CD4-positive, alpha-beta T cell treated with Interleukin-10 for 1 hour (primary cell): ENCODE measurements at places on chromosomes 16 and 17.

DNA sequence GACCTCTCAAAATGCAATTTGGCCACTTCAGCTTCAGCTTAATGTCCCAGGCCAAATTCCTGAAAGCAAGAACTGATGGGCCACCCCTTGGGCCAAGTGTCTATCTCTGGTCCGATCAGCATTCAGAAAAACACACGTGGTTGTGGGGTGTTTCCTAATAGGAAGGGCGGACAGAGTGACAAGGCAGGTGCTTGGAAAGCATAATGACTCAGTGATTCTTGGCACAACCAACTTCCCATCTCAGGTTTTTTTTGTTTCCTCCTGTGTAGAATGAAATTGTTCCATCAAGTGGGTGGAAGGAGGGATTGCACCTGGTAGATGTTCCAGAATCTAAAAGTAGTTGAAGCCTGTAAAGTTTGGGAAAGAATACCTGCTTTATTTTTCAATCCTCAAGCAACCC is 155.6 kb downstream of the HS3ST2 start:
- DNase-seq: no peak

DNA sequence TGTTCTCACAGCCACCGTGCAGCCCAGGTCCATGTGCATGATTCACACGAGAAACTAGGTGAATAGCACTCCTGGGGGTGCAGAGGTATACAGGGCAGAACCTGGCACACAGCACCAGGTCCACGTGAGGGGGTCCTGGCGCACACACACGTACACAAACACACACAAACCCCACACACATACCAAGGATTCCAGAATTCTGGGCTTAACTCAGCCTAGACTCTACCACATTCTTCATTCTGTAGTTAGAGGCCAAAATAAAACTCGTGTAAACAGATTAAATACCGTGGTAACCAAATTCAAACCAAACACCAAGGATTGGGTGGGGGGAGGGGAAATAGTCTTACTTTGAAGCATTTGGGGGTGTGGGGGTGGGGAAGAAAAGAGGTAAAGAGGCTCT is 58.5 kb downstream of the XYLT1 start:
- DNase-seq: no peak

DNA sequence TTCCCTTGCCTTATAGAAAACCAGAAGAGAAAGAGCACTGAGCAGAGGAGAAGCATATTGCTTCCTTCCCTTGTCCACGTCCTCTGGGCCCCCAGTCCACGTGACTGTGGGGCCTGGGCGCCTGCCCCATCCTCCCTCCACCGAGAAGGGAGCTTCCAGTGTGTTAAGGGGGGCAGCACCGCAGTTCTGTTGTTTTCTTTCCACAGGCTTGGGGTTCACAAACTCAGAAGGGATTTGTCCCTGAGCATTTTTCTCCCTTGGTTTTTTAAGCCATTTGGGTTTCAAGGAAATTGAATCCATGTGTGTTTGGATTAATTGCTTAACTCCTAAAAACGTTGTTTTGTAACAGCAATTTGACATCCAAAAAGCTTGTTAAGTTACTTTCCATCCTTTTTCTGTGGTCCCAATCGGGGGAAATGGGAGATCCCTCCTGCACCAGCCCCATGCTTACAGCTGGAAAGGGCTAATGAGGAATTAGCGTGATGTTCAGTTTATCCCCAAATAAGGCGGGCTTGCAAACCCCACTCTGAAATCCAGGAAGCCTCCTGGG is 347.5 kb upstream of the TNRC6C start:
- no peak for DNase-seq

GRCh38 chr16:80851831-80852230 is 47.4 kb upstream of the CDYL2 start:
- no peak for DNase-seq

GRCh38 chr17:65558683-65559460 is 2.6 kb downstream of the AXIN2 start:
- peak; percentile 8 for DNase-seq

DNA sequence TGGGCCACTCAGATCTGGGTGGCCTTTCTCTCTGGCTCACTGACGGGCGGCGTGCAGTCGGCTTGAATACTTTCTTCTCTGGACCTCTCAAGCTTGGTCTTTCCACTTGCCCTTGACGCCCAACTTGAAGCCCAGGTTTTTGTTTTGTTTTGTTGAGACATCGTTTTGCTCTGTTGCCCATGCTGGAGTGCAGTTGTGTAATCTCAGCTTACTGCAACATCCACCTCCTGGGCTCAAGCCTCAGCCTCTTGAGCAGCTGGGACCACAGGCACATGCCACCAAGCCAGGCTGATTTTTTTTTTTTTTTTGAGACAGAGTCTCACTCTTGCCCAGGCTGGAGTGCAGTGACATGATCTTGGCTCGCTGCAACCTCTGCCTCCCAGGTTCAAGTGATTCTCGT is 22.7 kb upstream of the KIF19 start:
- DNase-seq: no peak

DNA sequence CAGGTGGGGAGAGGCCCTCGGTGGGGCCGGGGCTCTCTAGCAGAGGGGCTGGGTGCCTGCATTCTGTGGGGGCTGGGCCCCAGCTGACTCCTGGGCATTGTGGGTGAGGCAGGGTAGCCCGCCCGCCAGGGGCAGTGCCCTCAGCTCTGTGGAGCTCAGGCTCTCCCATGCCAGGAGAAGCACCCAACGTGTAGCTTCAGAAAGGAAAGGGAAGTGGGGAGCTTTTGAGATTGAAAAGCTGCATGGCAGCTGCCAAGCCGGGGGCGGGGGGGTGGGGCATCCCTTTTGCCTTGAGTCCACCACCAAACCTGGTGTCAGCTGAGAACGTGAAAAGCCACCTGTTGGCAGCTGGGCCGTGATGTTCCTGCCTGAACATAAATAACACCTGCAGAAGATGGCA is 192.1 kb upstream of the CIBAR2 start:
- no peak for DNase-seq

DNA sequence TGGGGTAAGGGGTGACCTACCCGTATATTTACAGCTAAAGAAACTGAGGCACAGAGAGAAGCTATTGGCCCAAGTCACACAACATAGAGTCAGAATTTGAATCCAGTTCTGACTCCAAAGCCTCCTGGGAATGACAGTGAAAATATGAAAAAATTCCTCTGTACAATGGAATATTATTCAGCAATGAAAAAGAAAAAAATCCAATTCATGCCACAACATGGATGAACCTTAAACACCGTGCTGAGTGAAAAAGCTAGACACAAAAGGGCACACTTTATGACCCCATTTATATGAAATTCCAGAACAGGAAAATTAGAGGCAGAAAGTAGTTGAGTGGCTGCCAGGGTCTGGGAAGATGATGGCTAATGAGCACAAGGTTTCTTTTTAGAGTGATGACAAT is 75.4 kb downstream of the LITAF start:
- DNase-seq: no peak

- no peak for DNase-seq
Observed at GRCh38 chr17:38910325-38910724, 15.1 kb upstream of the LASP1NB start.

GRCh38 chr16:89721546-89722391 is 432 bp downstream of the ZNF276 start:
- DNase-seq: peak; percentile 93
